ENCODE measurements at places on chromosomes 11 and 22. TPM values are rescaled to one million over a fixed set of nuclear protein-coding genes. Genes with fewer than 3 reads are reported as not detected.
A peak's percentile ranks its signal among the peaks of the same experiment; 100 is the strongest.

GRCh38 chr11:116837231-116838091, at the start of gene APOA1:
TSS of gene APOA1 (minus strand) at chr11:116837622. CDS start at chr11:116837387, 235 bp downstream.
- H3K4me1 ChIP-seq = peaks cover 8% of the 10 kb centered on the region
- no peak within 1 kb of the TSS for H3K27ac ChIP-seq
- peaks cover 4% of the 10 kb centered on the region for H3K27me3 ChIP-seq
- no peak within 1 kb of the TSS for H3K4me3 ChIP-seq

Gene CPT1B
- 37.3 TPM for total RNA-seq

DNA sequence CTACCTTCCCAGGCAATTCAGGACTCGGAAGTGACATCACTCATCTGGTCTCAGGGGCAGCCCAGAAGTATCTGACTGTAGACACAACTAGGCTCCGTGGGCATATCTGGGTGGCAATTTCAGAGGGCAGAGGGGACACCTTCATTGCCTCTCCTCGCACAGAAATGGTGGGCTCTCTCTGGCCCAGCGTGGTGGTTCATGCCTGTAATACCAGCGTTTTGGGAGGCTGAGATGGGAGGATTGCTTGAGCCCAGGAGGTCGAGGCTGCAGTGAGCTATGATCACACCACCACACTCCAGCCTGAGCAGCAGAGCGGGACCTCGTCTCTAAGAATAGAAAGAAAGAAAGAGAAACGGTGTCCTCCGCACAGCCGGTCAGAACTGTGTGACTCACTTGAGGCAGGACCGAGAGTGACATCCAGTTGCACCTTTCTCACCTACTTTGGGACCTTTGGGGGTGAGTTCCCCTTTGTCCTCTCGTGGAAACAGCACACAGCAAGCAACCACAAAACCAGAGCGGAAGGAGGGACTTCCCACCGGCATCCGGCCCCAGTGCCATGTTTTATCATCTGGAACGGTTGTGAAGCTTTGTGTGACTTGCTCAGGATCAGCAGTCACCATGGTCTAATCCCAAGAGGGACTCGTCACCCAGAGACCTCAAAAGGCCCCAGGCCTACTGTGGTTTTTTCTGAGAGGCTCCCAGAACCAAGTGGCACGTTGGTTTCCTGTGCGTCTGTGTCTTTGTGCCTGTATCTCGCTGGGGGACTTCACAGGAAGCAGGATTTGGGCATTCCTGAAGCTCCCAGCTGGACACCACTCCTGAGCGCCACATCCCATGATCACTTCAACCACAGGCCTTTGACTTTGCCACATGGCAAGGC, 38.4 kb upstream of the EMID1 start:
- peak overlapping the region; percentile 61 for H3K27ac ChIP-seq
- H3K4me3 ChIP-seq = no peak overlapping the region
- peak; percentile 88 for DNase-seq

DNA sequence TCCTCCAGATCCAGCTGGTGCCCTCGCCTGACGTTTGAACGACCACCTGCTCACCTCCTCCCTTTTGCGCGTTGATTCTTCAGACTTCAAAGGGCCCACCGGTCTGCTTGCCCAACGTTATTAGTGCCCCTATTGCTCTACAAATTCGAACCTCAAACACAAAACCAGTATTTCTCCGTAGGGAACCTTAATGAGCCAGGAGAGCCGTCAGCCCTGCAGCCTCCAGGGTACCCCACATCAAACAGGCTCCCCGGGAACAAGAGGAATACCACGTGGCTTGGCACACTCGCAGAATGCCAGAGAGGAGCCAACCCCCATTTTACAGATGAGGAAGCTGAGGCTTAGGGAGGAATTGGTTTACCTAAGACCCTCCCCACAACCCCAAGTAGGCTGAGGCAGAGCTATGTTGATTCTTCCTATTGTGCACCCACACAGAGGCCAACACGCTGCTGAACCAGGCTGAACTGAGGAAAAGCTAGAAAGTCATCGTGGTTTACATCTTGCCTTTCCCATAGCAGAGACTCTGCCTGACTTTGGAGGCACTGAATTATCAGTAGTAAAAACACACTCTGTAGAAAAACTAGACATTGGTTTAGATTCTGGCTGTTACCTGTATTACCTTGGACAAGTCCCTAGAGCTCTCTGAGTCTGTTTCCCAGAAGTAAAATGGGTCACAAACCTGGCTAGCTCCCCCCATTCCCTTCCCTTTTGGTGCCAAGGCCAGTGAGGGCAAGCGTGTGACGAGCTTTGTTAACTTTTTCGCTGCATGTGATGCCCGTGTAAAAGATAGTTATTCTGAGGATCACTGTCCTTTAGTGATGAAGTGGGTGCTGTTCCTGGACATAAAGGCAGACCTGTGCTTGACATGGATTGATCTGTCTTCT, 764 bp downstream of the TKFC start:
- peak overlapping the region; percentile 94 for H3K27ac ChIP-seq
- H3K4me1 ChIP-seq = peaks cover 68% of the 10 kb centered on the region
- peak overlapping the region; percentile 96 for H3K4me3 ChIP-seq
- no peak for DNase-seq

Gene CPSF7
- 108 TPM for total RNA-seq

GRCh38 chr11:64268893-64269539, 15.4 kb downstream of the BAD start:
- H3K36me3 ChIP-seq = no peaks in the 10 kb centered on the region
- peak overlapping the region; percentile 88 for H3K27ac ChIP-seq
- peak; percentile 61 for DNase-seq
- H3K4me1 ChIP-seq = peaks cover 15% of the 10 kb centered on the region
- H3K4me3 ChIP-seq = peak overlapping the region; percentile 90
- H3K27me3 ChIP-seq = no peaks in the 10 kb centered on the region

GRCh38 chr11:120642196-120642894, 130.8 kb downstream of the GRIK4 start:
- H3K4me1 ChIP-seq = no peaks in the 10 kb centered on the region
- no peaks in the 10 kb centered on the region for H3K36me3 ChIP-seq
- H3K4me3 ChIP-seq = no peak overlapping the region
- H3K27ac ChIP-seq = no peak overlapping the region
- DNase-seq = no peak

Gene TRIM22
- total RNA-seq = 280 TPM

Gene KDM4D
- total RNA-seq = 1.7 TPM

- peaks cover 5% of the 10 kb centered on the region for H3K27me3 ChIP-seq
- H3K4me3 ChIP-seq = no peak overlapping the region
- peak; percentile 11 for DNase-seq
- no peak overlapping the region for H3K27ac ChIP-seq
- H3K36me3 ChIP-seq = peaks cover 1% of the 10 kb centered on the region
- no peaks in the 10 kb centered on the region for H3K4me1 ChIP-seq
Measured at GRCh38 chr22:33519071-33519973, 401.0 kb downstream of the LARGE1 start.

Gene GPR83
- total RNA-seq = not detected

Gene APOA4
- not detected for total RNA-seq

- H3K27ac ChIP-seq = peak within 1 kb of the TSS; percentile 98
- no peaks in the 10 kb centered on the region for H3K27me3 ChIP-seq
- peak within 1 kb of the TSS; percentile 99 for H3K4me3 ChIP-seq
- peaks cover 61% of the 10 kb centered on the region for H3K36me3 ChIP-seq
Measured at GRCh38 chr22:30266445-30267381, at the start of gene OSM. TSS of gene OSM (minus strand) at chr22:30266851. CDS start at chr22:30266799, 52 bp downstream.

DNA sequence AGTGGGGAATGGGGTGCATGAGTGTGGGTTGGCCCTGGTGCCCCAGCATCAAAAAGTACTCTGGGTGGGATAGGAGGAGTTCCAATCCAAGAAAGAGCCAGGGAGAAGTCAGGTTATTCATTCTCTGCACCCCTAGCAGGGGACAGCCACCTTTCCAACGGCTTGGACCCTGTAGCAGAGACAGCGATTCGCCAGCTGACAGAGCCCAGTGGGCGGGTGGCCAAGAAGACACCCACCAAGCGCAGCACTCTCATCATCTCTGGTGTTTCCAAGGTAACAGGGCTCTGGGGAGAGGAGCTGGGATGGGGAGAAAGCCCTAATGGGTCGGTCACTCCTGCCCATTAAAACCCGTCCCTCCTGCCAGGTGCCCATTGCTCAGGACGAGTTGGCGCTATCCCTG, 6.6 kb downstream of the C2CD2L start:
- no peaks in the 10 kb centered on the region for H3K27me3 ChIP-seq
- peaks cover 42% of the 10 kb centered on the region for H3K4me1 ChIP-seq
- no peak overlapping the region for H3K4me3 ChIP-seq
- H3K36me3 ChIP-seq = peaks cover 30% of the 10 kb centered on the region
- DNase-seq = no peak
- H3K27ac ChIP-seq = peak overlapping the region; percentile 96

- peaks cover 17% of the 10 kb centered on the region for H3K27me3 ChIP-seq
- H3K27ac ChIP-seq = no peak overlapping the region
- no peak for DNase-seq
- no peak overlapping the region for H3K4me3 ChIP-seq
Measured at GRCh38 chr11:126059238-126059781, 3.4 kb downstream of the CDON start.

DNA sequence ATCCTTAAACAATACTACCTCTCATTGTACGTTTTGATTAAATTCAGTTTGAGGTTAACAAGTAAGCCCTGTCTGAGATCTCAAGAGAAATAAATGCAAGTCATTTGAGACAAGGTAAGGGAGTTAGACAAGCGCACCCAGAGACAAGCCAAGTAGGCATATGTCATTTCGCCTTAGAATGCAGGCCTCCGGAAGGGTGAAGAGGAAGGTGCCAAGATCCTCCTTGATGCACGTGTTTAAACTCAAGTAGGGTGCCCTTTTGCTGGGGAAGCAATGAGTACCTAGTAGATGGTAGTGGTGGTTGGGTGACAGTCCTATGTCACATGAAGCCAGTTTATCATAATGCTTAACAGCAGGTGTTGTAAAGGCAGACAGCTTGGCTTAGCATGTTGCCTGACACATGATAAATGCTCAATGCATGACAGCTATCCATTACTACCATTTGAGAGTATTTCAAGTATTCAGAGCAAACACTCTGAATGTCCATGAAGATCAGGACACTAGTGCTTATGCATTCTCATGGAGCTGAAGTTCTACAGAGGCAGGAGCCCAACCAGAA, 415.9 kb downstream of the TMEM135 start:
- H3K27me3 ChIP-seq = peaks cover under 1% of the 10 kb centered on the region
- H3K27ac ChIP-seq = no peak overlapping the region
- H3K4me1 ChIP-seq = no peaks in the 10 kb centered on the region
- H3K36me3 ChIP-seq = no peaks in the 10 kb centered on the region
- no peak for DNase-seq
- H3K4me3 ChIP-seq = no peak overlapping the region

Gene SLC22A8
- total RNA-seq = not detected

Gene ROBO4
- total RNA-seq = not detected

DNA sequence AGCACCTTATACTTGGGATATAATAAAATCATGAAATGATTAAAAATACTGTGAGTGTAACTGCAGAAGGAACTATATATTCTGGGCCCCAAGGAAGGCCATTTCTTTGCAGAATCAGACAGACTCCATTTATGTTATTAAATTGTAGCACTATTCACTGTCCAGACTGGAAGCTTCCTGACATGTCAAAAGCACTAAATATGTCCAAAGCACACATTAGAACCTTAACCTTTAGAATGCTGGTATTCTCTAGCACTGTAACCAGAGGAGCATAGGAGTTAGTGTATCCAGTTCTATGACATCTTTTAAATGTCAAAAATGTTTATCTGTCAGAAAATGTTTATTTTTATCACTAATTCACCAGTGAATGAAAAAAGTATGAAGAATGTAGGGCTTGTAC, 246.9 kb downstream of the CADM1 start:
- H3K27ac ChIP-seq = no peak overlapping the region
- H3K4me3 ChIP-seq = no peak overlapping the region
- DNase-seq = no peak
- H3K36me3 ChIP-seq = no peaks in the 10 kb centered on the region
- peaks cover 7% of the 10 kb centered on the region for H3K27me3 ChIP-seq
- peaks cover 5% of the 10 kb centered on the region for H3K4me1 ChIP-seq

Gene HTR3A
- not detected for total RNA-seq

GRCh38 chr11:5223686-5224085, 3.2 kb downstream of the HBB start:
- DNase-seq = no peak
- H3K27ac ChIP-seq = no peak overlapping the region
- no peaks in the 10 kb centered on the region for H3K36me3 ChIP-seq
- no peaks in the 10 kb centered on the region for H3K4me1 ChIP-seq
- H3K4me3 ChIP-seq = no peak overlapping the region

DNA sequence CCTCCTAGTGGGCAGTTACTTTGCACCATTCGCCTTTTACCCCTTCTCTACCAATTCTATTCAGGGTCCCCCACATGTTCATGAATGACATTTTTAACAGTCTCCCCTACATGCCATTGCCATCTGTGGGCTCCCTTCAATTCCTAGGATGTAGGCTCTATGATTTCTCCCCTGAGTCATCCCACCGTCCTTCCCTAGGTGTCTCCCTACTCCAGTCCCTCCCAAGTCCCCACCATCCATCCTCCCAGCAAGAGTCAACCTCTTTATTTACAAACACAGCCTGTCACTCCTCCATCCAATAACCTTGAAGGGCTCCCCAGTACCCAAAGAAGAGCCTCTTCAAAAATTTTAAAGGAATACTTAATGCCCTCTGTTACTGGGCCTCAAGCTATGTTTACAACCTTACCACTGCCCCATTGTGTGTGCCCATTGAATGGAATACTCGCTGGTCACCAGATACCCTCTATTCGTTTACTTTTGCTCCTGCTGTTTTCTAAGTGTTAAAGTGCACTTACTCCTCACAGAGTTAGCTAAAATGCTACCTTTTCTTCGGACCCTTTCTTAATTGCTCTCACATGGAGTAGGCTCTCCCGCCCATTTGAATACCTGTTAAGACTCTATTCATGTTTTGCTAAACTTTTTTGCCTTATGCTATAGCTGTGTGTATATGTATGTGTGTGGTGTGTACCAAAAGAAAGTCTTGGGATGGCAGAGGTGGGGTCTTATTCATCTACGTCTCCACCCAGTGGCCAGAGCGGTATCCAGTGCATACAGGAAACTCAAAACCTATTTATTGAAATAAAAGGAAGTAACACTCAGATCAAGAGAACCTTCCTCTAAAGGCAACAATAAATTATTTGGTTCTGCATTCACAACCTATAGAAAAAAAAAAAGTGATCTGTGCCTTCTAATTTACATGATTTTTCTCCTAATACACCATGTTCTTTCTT, 235.8 kb upstream of the CCDC90B start:
- no peak overlapping the region for H3K4me3 ChIP-seq
- no peaks in the 10 kb centered on the region for H3K4me1 ChIP-seq
- DNase-seq = no peak
- H3K27me3 ChIP-seq = peaks cover 2% of the 10 kb centered on the region
- H3K27ac ChIP-seq = no peak overlapping the region

DNA sequence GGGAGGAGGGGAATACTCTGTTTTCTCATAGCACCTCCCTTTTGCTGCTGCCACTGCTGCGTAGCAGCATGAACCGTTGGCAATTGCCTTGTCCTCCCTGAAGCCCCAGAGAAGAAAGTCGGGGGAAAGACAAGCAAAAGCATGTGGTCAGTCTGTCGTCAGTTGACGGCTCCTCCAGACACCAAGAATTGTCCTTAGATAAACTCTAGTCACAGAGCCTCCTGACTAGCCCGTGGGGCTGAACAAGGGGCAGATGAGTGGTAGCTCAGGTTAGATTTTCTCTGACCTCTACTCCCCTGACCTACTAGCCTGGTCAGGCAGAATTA, 126.4 kb upstream of the HSD17B12 start:
- H3K27me3 ChIP-seq = peaks cover 69% of the 10 kb centered on the region
- H3K27ac ChIP-seq = no peak overlapping the region
- peaks cover 21% of the 10 kb centered on the region for H3K4me1 ChIP-seq

GRCh38 chr22:45769569-45770210, 98.1 kb downstream of the ATXN10 start:
- H3K27ac ChIP-seq = no peak overlapping the region
- peaks cover 11% of the 10 kb centered on the region for H3K4me1 ChIP-seq
- DNase-seq = no peak
- H3K4me3 ChIP-seq = no peak overlapping the region

Gene MLC1
- not detected for total RNA-seq

Gene LRRN4CL
- total RNA-seq = 0.10 TPM

Gene CDHR5
- not detected for total RNA-seq

All from activated naive CD4-positive, alpha-beta T cell treated with anti-CD3 and anti-CD28 coated beads for 36 hours (primary cell).